ENCODE measurements at places on chromosomes 4 and X.

DNA sequence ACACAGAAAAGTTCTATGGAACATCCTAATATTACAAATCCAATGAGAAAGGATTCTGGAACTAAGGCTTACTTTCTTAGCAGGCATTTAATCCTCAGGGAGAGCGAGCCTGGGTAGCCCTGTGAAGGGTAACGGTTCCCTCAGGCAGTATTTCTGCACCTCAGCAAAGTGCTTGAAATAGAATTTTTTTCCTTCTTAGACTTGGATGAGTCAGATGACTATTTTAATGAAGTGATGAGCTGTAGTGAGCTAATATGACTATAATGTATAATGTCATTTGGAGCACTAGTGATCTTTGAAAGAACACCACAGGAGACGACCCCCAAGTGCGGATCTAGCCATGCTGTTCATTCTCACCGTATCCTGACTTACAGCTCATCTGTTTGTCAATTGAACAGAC lies 493.0 kb upstream of the FAM241A start:
- DNase-seq = no peak
- H3K27ac ChIP-seq = no peak overlapping the region
- H3K4me1 ChIP-seq = no peaks in the 10 kb centered on the region

- H3K4me3 ChIP-seq = no peak overlapping the region
- H3K36me3 ChIP-seq = no peaks in the 10 kb centered on the region
- H3K27ac ChIP-seq = no peak overlapping the region
- H3K4me1 ChIP-seq = peaks cover 9% of the 10 kb centered on the region
- H3K27me3 ChIP-seq = peaks cover 7% of the 10 kb centered on the region
- DNase-seq = no peak
These were observed 18.5 kb upstream of the CXCL8 start for GRCh38 chr4:73721909-73722308.

- no peak overlapping the region for H3K27ac ChIP-seq
- H3K36me3 ChIP-seq = peaks cover 33% of the 10 kb centered on the region
- H3K4me1 ChIP-seq = peaks cover 24% of the 10 kb centered on the region
- H3K4me3 ChIP-seq = no peak overlapping the region
- no peak for DNase-seq
These were observed 9.5 kb downstream of the NAF1 start for GRCh38 chr4:163157157-163157556.

- no peaks in the 10 kb centered on the region for H3K4me1 ChIP-seq
- no peak overlapping the region for H3K27ac ChIP-seq
These were observed 304.6 kb downstream of the SPRY1 start for GRCh38 chr4:123701131-123701575.

DNA sequence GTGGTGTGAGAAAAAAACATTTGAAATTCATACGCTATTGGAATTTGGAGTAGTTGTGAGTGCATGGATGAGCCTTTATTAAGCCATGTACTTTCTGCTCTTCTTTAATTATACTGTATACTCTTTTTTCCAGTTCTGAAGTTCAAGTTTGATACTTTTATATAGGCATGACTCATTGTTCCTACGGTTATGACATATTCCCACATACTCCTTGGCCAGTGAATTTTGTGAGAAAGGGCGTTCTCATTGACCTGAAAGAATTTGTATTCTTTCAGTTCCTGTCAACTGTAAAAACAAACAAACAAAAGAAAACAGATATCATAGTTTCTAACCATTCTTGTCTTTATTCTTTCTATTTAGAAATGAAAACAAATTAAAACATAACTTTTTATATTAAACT lies 407.3 kb downstream of the MAPK10 start:
- H3K4me3 ChIP-seq = no peak overlapping the region
- no peaks in the 10 kb centered on the region for H3K36me3 ChIP-seq

- no peaks in the 10 kb centered on the region for H3K36me3 ChIP-seq
- H3K27me3 ChIP-seq = no peaks in the 10 kb centered on the region
- no peak for DNase-seq
These were observed 695.2 kb downstream of the GRXCR1 start for GRCh38 chr4:43587758-43588157.

DNA sequence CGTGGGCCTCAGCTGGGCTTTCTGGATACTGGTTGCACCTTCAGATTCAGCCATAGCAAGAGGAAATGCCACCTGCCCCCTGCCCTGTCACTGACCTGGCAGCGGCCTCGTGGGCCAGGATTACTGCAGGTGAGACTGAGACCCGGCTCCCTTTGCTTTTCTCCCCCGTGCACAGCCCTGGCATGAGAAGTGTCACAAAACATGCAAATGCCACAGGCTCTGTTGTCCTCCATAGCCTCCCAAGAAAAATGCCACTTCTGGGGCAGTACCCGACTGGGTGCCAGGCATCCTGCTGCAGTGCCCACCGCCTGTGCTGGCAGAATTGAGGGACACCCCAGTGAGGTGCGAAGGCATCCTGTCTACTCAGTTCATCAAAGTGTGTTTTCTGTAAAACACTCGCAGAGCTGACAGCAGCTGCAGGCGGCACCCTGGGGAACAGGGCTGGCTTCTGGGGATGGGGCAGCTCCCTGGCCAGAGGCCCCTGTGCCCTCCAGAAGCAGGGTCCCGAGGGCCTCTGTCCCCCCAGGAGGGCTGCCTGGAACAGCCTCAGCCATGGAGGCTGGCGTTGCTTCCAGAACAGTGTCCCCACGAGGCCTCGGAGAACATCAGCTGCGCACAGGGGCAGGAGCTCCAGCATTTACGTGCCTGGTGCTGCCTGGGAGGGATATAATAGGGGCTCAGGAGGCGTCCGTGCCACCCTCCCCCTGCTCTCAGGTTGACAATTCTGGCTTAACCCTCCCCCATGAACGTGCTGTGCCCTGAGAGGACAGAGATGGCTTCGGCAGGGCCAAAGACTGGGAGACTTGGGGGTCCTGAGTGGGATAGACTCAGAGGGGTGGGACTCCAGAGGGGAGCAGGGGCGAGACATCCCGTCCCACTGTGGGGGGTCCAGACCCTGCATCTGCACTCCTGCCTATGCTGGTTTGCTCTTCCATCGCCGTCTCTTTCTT lies 99.5 kb upstream of the NKX1-1 start:
- no peak overlapping the region for H3K27ac ChIP-seq
- H3K4me3 ChIP-seq = no peak overlapping the region
- H3K27me3 ChIP-seq = no peaks in the 10 kb centered on the region
- DNase-seq = no peak

- no peak within 1 kb of the TSS for H3K4me3 ChIP-seq
- no peaks in the 10 kb centered on the region for H3K36me3 ChIP-seq
- H3K27ac ChIP-seq = no peak within 1 kb of the TSS
These were observed at the start of gene NRK for GRCh38 chrX:105822138-105823091. NRK (plus strand) TSS chrX:105822539; CDS start chrX:105822846, 307 bp downstream.

- H3K4me1 ChIP-seq = peaks cover 4% of the 10 kb centered on the region
- peaks cover 40% of the 10 kb centered on the region for H3K27me3 ChIP-seq
- no peaks in the 10 kb centered on the region for H3K36me3 ChIP-seq
- DNase-seq = no peak
These were observed 9.1 kb upstream of the MAN2B2 start for GRCh38 chr4:6565691-6566390.

DNA sequence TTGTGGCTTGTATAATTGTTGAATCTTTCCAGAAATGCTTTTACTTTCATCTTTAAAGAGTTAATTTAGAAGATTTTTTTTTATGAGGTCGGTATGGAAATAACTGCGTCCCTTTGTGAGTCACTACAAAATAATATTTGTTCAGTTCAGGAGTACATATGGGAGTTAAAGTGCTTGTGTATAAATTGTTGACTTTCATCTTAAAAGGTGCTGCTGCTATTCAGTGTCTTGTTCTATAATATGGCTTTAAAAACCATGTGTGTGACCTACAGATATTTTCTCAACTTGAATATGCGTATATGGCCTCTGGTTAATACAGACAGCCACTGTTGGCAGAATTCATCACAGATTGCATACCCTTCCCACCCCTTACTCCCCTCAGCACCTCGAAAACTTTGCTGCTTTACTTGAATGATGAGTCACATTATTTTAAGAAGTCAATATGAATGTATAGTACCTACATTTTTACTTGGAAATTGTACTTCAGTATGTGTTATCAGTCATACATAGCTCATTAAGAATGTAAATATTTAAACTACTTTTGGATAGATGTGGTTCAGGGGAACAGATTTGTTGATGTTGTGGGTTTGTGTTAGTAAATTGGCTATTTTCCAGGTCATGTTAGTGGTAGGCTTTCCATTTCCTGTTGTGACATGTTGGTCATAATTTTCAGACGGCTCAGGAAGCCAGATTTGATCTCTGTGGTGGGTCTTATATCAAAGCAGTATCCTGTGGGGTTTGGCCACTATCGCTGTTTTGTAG lies 1.5 kb downstream of the CLCN3 start:
- H3K27me3 ChIP-seq = no peaks in the 10 kb centered on the region
- no peaks in the 10 kb centered on the region for H3K36me3 ChIP-seq
- DNase-seq = peak; percentile 36
- H3K27ac ChIP-seq = peak overlapping the region; percentile 91
- H3K4me1 ChIP-seq = peaks cover 73% of the 10 kb centered on the region

DNA sequence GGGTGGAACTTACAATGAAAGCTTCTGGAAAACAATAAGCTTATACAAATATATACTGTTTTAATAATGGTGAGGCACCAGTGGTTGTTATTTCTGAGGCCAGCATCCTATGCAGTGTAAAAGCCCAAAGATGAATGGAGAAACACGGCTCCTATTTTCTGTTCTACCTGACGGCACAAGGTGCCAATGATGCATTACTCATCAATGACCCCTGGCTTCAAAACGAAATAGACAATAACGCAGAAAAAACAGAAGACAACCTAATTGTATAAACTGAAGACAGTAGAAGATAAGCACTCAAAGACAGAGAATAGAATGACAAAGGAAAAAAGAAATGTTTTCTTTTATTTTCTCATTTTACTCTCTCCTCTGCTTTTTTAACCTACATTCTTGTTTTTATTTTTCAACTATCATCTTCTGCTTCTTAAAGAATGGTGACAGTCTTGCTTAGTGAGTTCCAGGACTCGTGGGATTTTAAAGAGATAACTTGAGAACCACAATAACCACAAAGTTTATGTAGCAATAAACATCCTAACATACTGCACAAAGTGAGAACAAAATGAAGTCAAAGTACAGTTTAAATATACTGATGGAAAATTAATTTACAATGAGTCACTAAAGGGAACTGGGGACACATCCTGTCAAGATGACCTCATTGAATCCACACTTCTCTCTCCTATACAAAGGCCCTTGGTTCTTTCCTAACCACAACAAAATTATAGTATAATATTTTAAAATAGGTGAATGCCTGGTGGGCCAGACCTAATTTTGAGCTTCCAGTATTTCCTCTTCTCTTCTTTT lies 169.8 kb downstream of the BTC start:
- no peak overlapping the region for H3K4me3 ChIP-seq
- peaks cover 32% of the 10 kb centered on the region for H3K4me1 ChIP-seq
- no peaks in the 10 kb centered on the region for H3K36me3 ChIP-seq
- H3K27ac ChIP-seq = no peak overlapping the region

GRCh38 chrX:15848576-15848975 lies 6.0 kb downstream of the AP1S2 start:
- H3K4me3 ChIP-seq = no peak overlapping the region
- peaks cover 21% of the 10 kb centered on the region for H3K4me1 ChIP-seq
- H3K27ac ChIP-seq = no peak overlapping the region

DNA sequence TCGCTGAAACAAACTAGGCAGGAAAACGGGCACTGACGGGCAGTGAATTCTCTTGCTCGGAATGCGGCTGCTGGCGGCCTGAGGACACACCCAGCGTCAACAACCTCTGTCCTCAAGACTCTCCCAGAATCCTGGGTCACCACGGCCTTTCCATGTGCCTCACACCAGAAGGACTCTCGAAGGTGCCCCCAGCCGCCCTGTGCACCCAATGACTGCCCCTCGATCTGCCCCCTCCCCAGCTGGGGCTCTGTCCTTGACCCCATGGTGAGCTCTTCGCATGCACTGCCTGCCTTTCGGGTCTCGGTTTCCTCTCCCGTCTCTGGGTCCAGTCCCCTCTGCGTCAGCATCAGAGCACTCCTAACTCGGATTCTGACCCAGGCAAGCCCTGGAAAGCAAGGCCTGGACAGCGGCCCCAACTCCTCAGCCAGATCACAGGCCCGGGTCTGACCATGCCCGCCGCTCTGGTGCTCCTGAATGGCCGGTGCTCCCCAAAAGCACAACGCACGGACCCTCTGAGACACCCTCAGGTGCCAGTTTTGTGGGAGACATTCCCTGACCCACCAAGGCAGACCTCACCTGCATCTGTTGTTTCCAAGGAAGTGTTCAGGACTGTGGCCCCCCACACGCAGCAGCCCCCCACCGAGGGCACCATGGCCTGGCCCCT lies 56.0 kb downstream of the ACOX3 start:
- no peaks in the 10 kb centered on the region for H3K4me1 ChIP-seq
- no peaks in the 10 kb centered on the region for H3K27me3 ChIP-seq
- no peak overlapping the region for H3K4me3 ChIP-seq
- H3K36me3 ChIP-seq = peaks cover 2% of the 10 kb centered on the region
- no peak overlapping the region for H3K27ac ChIP-seq

DNA sequence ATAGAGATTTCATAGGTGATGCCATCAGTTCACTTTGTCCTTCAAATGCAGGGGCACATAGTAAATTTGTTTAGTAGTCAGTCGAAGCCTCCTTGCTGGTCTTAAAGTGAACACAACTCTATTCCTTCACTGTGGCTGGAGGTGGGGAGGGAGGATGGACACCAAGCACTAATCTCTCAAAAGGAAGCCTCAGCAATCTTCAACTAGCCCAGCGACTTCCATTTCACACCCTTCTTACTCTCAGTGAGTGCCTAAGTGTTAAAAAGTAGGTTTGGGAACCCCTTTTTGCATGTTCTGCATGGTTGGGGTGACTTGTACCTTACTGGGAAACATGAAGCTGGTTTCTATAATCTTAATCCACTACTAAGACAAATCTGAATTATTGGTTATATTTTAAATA lies 96.0 kb upstream of the GUCY1A1 start:
- H3K36me3 ChIP-seq = no peaks in the 10 kb centered on the region
- no peak overlapping the region for H3K4me3 ChIP-seq
- DNase-seq = no peak
- no peaks in the 10 kb centered on the region for H3K27me3 ChIP-seq

DNA sequence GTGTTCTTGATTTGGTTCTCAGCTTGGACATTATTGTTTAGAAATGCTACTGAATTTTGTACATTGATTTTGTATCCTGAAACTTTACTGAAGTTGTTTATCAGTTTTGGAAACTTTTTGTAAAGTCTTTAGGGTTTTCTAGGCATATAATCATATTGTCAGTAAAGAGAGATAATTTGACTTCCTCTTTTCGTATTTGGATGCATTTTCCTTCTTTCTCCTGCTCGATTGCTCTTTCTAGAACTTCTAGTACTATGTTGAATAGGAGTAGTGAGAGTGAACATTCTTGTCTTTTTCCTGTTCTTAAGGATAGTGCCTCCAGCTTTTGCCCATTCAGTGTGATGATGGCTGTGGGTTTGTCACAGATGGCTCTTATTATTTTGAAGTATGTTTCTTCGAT lies 24.1 kb downstream of the TMPRSS11A start:
- peaks cover 6% of the 10 kb centered on the region for H3K27me3 ChIP-seq
- no peaks in the 10 kb centered on the region for H3K36me3 ChIP-seq
- no peaks in the 10 kb centered on the region for H3K4me1 ChIP-seq
- no peak for DNase-seq
- no peak overlapping the region for H3K4me3 ChIP-seq
